ENCODE measurements at places on chromosomes 16 and 17.
A peak's percentile ranks its signal among the peaks of the same experiment; 100 is the strongest.

GRCh38 chr16:17496891-17497290 is 26.1 kb upstream of the XYLT1 start:
- DNase-seq: no peak

DNA sequence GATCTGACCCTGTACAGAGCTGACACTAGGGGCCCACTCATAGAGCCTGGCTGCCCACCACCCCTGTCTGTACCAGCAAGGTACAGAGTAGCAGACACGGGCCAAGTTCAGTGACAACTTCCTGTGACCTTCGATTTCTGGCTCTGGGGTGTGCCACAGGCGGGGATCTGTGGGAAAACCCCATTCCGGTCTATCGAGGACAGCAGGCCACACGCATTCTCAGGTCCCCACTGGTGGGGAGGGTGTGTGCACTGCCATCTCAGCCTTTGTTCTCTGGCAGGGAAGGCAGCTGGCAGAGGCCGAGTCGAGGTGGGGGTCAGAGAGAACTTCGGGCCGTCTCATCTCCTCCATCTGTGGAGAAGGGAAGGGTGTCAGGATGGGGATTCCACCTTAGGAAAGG is 10.0 kb downstream of the NLE1 start:
- DNase-seq: no peak

- DNase-seq: no peak
These were observed 44.2 kb downstream of the BEAN1 start for GRCh38 chr16:66471264-66471663.

DNA sequence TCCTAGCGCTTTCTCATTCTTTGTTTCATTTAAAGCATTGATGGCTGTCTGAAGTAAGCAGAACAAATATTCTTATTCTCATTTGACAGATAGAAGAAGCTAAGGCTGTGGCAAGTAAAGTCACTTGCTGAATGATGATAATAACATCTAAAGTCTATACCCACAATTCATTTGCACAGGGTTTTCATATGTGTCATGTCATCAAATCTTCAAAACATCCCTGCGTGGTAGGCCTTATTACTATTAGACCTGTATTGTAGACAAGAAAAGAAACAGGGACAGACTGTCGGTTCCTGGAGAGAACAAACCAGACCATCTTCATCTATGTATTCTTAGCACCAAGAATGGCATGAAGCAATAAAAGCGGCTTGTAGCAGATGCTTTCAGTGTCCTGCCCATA is 85.9 kb downstream of the ASIC2 start:
- DNase-seq: no peak

DNA sequence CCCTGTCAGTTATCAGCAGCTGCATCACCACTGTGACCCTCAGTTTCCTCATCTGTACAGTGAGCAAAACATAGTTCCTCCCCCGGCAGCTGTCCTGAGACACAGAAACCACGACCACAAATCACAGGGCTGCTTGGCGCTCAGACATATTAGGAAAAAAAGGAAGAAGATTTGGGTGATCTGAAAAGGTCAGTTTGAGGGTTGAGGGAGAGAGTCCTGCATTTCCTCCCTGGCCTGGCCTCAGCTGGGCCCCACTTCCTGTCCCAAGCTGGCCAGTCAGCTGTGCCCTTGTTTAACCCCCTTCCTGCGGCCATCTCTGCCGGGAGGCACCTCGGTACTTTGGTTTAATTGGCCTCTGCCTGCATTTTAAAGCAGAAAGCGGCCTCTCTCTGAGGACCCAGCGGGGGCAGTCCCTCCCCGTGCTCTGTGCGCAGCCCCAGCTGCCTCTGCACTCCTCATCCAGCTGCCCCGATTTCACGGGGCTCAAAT is 24.0 kb upstream of the CIBAR2 start:
- DNase-seq: no peak

GRCh38 chr17:76500747-76501017 is 541 bp downstream of the RHBDF2 start:
- DNase-seq: no peak

DNA sequence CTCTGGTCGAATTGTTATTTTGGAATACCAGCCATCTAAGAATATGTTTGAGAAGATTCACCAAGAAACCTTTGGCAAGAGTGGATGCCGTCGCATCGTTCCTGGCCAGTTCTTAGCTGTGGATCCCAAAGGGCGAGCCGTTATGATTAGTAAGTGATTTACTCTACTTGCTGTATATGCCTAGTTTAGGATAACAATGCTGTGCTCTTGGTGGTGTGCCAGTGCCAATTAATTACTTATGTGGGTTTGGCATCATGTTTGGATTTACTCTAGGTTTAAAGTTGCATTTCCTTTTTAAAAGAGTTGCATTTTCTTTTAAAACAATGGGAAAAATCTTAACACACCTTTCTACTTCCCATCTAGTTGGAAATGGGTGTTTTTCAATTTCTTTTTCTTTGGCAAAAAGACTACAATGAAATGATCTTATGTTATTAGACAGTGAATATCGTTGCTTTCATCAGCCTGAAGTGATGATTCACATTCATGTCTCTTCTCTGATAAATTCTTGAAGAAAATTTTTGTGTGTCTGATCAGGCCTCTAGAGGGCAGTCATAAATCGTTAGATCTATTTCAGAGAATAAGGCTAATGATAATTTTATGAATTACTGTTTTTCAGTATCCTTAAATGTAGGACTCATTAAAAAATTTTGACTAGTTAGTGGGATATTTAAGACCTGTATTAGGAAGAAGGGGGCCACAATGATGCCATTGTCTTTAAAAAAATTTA is 5.6 kb downstream of the SF3B3 start:
- DNase-seq: no peak

- DNase-seq: no peak
These were observed 178.5 kb upstream of the TBX2 start for GRCh38 chr17:61221181-61221580.

DNA sequence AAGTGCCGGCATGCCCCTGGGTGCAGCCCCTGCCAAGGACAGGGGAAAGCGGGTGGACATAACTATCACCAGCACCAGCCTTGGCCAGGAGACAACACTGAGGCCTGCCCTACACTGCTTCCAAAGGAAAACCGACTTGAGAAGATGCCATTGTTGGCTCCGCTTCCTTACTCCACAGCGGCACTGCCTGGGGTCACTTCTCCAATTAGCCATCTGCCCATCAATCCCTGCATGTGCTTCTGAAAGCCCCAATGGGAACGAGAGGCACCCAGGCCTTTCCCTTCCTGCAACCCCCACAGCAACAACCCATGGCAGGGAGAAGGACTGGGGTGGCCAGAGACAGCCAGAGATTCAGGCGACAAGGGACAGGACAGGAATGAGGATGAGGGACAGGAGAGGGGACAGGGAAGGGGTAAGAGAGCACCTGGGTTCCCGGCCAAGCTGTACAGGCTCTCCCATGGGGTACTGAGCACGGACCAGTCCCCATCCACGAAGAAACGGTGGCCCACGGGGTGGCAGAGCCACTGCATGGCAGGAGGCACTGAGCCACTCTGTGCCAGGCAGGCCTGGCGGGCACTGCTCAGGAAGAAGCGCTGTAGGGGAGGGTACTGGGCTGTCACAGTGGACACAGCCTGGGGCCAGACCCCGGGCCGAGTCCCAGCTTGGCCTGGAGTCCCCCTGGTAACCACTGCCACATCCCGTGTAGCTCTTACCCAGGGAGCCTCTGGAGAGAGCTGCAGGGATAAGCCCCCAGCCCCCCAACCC is 21.2 kb downstream of the SREBF1 start:
- DNase-seq: no peak

DNA sequence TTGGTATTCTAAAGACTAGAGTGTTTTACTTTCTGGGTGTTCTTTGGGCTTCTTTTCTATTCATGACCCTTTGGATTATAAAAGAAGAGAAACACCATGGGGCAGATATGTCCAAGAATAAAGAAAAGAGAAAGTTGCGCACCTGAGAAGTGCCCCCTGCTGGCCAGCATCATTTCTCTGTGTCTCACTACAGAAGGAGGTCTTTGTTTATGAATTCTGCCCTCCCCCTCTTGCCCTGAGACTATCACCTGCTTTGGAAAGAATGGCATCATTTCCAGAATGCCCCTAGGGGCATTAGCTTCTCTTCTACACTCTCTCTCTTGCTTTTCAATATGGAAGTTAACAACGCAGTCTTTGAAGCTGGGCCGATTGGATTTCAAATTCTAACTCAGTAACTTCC is 45.0 kb downstream of the CDH13 start:
- DNase-seq: peak; percentile 26

DNA sequence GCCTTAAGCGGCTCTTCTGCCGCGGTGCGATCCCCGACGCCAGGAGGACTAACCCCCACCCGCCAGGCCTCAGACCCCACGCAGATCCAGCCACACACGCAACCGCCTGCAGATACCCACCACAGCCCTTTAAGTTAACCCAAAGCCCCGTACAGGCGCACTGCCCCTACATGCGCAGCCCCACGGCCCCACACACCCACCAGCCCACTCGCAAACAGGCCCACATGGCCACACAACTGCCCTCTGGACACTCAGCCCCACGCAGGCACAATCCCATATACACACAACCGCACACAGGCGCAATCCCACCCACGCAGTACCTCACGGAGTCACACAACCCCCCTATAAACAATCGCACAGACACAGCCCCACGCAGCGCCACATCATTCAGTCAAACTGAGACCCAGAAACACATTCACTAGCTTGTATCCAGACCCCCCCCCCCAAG is 41.7 kb downstream of the RAI1 start:
- DNase-seq: no peak

- no peak for DNase-seq
These were observed 7.6 kb downstream of the CCDC102A start for GRCh38 chr16:57528499-57529390.

DNA sequence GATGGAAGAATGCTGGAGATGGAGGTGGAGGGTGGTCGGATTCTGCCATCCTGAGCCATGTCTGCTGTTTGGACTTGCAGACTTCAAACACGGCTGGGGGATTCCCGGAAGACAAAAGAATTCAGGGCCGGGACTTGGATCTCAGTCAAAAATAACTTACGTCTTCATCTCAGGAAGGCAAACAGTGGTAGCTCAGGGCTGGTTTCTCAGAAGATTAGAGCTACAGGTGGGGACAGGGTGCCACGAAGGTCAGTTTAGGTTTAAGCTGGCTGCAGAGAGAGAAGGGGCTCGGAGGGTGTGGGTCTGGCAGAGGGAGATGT is 4.3 kb upstream of the RHBDL3 start:
- no peak for DNase-seq

DNA sequence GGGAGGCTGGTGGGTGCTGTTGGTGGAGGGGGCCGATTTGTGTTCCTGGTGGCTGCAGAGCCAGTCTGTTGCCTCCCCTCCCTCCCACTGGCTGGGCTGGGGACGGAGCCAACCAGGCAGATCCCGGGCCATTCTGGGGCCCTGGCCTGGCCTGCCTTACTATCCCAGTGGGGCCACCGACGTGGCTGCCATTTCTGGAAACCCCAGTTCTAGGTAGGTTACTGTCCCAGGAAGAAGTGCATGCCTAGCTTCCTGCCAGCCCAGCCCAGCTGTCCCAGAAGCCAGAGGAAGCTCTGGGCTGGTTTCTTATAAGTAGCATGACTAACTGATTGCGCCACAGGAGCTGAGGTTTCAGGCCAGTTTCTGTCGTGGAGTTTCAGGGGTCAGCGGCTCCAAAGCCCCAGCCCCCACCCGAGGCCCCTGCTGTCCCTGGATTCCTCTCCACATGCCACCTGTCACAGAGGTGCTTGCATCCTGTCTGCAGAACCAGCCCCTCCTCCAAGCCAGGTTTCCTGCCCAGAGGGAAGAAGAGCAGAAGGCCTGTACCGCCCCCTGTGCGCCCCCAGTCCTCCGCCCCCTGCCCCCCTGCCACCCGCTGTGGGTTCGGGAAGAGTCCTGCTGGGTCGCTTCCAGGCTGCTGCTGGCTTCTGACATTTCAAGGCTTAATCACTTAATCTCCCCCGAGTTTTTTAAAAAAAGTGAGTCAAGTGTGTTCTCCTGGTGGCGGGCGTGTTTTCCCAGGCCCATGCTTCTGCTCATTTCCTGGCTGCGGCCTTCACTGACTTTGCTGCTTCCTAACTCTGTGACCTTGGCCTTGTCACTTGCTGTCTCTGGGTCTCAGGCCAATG is 13.2 kb downstream of the IL4R start:
- DNase-seq: no peak

DNA sequence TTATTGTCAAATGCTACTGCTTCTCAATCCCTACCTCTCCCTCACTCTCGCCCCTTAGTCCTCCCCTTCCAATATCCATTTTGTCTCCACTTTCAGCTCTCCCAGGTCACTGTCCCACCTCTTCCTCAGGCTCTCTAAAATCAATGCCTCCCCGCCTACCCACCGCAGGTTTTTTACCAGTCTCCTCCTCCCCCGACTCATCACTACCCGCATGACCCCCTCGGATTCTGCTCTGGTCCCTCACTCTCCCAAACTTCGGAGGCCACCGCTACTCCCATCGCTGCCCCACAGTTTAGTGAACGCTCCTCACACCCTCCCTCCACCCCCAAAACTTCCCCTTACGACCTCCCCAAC is 513 bp downstream of the CRLF3 start:
- no peak for DNase-seq

GRCh38 chr17:48604770-48605329 is at the start of gene HOXB6:
TSS of gene HOXB6 (minus strand) at chr17:48604986. CDS start at chr17:48598150, 6,836 bp downstream.
- DNase-seq: no peak

- DNase-seq: no peak
These were observed 2.1 kb downstream of the SRSF2 start for GRCh38 chr17:76735006-76735405.

DNA sequence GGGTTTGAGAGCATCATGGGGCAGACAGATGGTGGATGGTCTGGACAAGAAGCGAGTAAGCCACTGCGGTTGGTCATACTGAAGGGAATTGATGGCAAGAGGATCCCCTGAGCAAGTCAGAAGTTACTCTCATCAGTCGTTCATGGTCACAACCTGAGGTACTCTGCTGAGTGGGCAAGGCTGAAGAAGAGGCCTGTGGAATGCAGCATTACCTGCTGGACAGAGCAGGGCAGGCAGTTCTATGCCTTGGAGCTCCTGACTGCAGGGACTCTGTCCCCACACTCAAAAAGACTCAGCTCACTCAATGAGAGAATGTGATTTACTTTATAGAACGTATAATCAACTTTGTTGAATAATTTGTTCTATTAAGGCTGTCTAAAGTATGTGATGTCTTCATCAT is 28.3 kb downstream of the ALDH3A2 start:
- DNase-seq: no peak

GRCh38 chr17:37609170-37610040 is at the start of gene SYNRG:
TSS of gene SYNRG (minus strand) at chr17:37609418. CDS start at chr17:37609355, 63 bp downstream.
- DNase-seq: peak; percentile 97

DNA sequence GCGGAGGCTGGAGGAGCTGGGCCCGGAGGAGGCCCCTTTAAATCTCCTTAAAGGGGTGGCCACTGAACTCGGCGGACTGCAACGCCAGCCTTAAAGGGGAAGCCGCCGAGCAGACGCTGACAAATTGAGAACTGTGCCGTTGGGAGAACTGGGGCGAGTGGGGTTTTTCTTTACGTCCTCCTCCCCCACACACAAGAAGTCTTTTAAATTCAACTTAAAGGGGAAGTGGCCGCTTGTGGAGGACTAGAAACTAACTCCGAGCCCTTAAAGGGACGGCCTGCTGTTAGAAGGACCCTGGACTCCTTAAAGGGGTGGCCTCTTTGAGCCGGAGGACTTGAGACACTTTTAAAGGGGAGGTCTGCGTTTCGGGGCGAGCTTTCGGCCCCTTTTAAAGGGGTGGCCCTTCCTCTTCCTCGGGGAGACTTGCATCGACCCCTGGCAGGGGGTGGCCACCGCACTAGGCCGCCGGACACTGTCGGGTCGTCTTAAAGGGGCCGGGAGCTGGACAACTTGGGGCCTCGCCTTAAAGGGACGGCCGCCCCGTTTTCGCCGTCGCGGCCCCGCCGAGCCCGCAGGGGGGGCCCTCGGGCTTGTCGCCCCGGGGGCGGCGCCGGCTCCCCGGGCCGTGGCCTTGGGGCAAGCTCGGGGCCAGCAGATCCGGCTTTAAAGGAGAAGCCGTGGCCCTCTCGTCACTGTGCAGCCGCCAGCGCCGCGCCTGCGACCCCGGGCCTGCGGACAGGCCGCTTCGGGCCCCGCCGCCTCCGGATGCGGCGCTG is 688 bp downstream of the FBRS start:
- DNase-seq: no peak
